ENCODE measurements at places on chromosomes 2 and 18.

- no peak for DNase-seq
These were observed 249.8 kb downstream of the NYAP2 start for GRCh38 chr2:225649274-225649673.

- peak; percentile 62 for DNase-seq
These were observed 7.8 kb upstream of the NPPC start for GRCh38 chr2:231933916-231934401.

DNA sequence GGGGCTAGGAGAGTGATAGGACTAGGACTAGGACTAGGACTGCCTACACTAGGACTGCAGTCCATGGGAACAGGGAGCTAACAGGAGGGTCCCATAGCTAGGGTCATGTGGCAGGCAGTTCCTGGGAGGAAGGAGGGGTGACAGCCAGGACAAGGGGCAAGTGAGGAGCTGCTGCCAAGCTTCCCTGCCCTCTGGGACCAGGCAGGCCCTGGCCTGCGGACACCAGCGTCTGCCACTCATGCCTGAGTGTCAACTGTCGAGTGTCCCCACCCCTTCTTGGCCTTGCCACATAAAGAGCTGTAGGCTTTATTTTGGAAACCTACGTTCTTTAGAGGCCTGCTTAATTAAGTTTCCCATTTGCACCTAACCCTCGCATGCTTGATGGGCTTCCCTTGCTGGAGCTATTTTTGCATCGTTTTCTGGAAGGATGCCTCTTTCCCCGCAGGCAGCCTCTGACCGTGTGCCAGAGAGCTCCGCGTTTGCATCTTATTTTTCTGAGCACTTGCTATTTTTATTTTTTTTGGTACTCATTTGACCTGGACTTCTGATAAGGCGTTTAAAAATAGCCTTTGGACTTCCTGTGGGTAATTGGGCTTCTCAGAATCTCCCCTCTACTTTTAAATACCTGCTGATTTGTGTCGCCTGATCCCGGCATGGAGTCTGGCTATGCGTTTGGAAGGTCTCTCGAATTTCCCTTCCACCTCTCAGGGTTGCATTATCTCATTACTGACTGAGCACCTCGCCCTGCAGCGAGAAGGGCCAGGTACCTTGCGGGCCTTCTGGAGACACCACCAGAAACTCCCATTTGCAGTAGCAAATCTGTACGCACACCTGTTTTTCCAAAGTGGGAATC is 66.4 kb downstream of the SH3RF3 start:
- DNase-seq: no peak

DNA sequence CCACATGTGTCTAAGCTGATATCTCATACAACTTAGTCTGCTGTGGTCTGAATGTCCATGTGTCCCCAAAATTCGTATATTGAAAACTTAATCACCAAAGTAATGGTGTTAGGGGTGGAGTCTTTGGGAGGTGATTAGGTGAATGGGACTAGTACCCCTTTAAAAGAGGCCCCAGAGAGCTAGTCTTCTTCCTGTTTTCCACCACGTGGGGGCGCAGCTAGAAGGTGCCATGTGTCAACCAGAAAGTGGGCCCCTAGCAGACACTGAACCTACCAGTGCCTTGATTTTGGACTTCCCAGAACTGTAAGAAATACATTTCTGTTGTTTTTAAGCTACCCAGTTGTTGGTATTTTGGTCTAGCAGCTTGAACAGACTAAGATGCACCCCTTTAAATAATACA is 86.6 kb downstream of the ASB1 start:
- DNase-seq: peak; percentile 73

All from NCI-H82 (cell line).